Tracheal epithelial cell (primary cell): ENCODE measurements at places on chromosomes 11 and 22. TPM values are rescaled to one million over a fixed set of nuclear protein-coding genes. Genes with fewer than 3 reads are reported as not detected.

The SCN4B gene
- 0.43 and 3.4 TPM in 2 replicates for total RNA-seq

The TEX12 gene
- not detected in 2 replicates for total RNA-seq

The OR5A1 gene
- not detected in 2 replicates for total RNA-seq

The GNAZ gene
- 0.48 TPM in 1 of 2 replicates, not detected in the other for total RNA-seq

The RHOD gene
- 149 and 225 TPM in 2 replicates for total RNA-seq

The TMPRSS13 gene
- total RNA-seq: 1.7 and 4.6 TPM in 2 replicates

The VSIG10L2 gene
- total RNA-seq: not detected in 2 replicates

The OR4C13 gene
- total RNA-seq: not detected in 2 replicates

The IL10RA gene
- total RNA-seq: under 0.01 TPM in 1 of 2 replicates, not detected in the other

The IL18 gene
- total RNA-seq: 30.8 and 91.9 TPM in 2 replicates

The GGTLC2 gene
- not detected in 2 replicates for total RNA-seq

The GCAT gene
- total RNA-seq: 23.4 and 26.4 TPM in 2 replicates

The STIP1 gene
- total RNA-seq: 98.9 and 144 TPM in 2 replicates

The RASGRP2 gene
- total RNA-seq: 0.48 TPM in 1 of 2 replicates, not detected in the other
